ENCODE measurements at places on chromosomes 1 and 21. TPM values are rescaled to one million over a fixed set of nuclear protein-coding genes. Genes with fewer than 3 reads are reported as not detected.

DNA sequence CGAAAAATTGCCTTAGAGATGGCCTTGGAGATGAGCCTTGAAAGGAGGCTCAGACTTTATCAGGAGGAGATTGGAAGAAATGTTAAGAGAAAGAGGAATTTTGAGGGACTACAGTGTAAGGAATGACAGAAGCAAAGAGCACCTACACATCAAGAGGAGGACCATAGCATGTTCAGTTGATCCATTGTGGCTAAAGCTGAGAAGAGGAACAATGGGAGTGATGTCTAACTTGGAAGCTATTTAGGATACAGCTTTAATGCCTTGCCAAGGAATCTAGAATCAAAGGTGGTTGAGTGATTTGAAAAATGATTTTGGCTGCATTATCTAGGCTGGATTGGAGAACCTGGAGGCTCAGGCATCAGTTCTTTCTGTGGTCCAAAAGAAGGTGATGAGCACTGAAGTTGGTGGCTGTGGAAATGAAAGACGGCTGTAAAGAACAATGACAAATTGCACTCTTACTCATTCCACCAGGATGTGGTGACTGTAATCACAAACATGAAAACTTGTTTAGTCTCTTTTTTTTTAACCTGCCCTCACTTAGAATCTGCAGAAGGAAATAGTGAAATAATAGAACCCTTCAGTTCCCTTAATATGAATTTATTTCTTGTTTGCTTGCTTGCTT is 11.3 kb downstream of the FAM20B start:
- peaks cover 32% of the 10 kb centered on the region for H3K4me1 ChIP-seq
- no peaks in the 10 kb centered on the region for H3K27me3 ChIP-seq
- no peak overlapping the region for H3K27ac ChIP-seq
- no peak overlapping the region for H3K4me3 ChIP-seq
- no peak for DNase-seq

DNA sequence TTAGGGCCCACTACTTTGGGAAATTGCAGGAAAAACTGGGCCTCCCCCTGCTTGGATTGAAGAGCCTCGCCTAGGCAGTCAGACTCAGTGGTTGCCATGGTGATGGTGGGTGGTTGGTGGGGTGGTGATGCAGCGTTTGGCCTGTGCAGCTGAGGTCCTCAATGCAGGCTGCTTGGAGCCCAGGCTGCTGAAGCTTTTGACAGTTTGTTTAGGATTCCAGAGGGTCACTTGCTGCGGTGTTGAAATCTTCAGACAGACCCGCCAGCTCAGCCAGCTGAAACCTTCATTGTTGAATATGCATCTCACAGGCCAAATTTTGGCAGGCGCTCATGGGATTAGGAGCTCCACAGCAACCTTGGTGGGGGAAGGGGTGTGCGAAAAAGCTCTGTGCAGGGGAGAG is 67.9 kb downstream of the CACNA1E start:
- peak; percentile 95 for DNase-seq
- H3K27ac ChIP-seq, result no peak overlapping the region

DNA sequence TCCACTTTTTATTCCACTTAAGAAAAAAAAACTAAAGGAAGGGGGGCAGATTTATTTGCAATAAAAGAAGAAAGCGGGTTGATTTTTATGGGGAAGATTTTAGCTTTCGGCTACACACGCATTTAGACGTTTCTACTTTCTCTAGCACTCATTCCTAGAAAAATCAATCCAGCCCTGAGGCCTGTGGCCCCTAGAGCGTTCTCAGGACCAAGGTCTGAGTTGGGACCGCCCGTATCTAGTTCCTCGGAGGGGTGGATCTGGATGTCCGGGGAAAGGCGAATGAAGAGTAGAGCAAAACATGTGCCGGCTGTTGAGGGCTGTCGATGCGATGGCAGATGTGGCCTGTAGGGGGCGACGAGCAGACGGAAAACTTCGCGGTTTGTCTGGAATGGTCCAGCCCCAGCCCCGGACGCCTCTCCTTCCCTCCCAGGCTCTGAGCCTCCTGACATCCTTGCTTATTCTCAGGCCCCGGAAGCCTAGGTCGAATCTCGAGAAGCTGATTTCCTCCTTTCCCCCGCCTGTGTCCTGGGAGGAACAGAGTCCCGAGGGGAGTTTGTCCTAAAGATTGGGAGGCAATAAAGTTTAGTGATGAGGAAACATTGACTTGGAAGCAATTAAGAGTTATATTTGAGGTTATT is 5.2 kb downstream of the FOXD3 start:
- no peak overlapping the region for H3K4me3 ChIP-seq
- no peak overlapping the region for H3K27ac ChIP-seq
- H3K4me1 ChIP-seq, result peaks cover 19% of the 10 kb centered on the region
- peaks cover 81% of the 10 kb centered on the region for H3K27me3 ChIP-seq

DNA sequence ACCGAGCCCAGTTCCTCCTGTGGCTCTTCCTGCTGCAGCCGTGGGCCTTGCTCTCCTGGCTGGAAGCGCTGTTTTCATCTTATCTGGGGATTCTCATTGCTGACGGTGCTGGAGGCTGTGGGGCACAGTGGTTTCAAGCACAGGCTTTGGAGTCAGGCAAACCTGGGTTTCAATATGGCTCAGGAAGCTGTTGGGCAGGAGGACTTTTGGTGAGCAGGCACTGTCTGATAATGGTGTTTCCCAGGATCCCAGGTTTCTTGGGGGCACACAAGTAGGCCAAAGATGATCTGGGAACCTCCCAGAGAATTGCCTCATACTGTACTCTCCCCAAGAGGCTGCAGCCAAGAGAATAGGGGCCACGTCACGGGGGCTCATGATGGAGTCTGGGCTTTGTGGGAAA is 105.6 kb upstream of the TRABD2B start:
- H3K27ac ChIP-seq, result no peak overlapping the region
- no peaks in the 10 kb centered on the region for H3K4me1 ChIP-seq
- no peak for DNase-seq
- H3K36me3 ChIP-seq, result no peaks in the 10 kb centered on the region

GRCh38 chr1:65772607-65773006 is 20.1 kb upstream of the PDE4B start:
- no peaks in the 10 kb centered on the region for H3K27me3 ChIP-seq
- DNase-seq, result no peak
- H3K36me3 ChIP-seq, result no peaks in the 10 kb centered on the region
- H3K4me1 ChIP-seq, result no peaks in the 10 kb centered on the region

- no peak overlapping the region for H3K4me3 ChIP-seq
- no peaks in the 10 kb centered on the region for H3K36me3 ChIP-seq
- H3K27me3 ChIP-seq, result no peaks in the 10 kb centered on the region
- H3K27ac ChIP-seq, result no peak overlapping the region
These were observed 6.0 kb downstream of the FOXO6 start for GRCh38 chr1:41367288-41367642.

DNA sequence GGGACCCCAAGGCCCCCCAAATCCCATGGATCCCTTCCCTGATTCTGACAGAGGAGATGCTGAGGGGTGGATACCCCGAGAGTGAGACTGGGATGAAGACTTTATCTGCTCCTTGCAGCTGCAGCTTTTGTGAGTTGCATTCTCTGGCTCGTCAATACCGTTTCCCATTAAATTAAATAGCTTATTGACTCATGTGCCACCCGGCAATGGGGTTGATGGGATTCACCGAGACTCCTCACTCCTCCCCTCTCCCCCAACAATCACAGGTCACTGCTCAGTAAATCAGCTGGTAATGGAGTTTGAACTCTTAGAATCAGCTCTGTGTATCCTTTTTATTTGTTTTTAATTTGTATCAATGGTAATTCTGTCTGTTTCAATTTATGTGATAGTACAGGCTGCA is 337.5 kb upstream of the PLXNA2 start:
- H3K4me3 ChIP-seq, result no peak overlapping the region
- no peak overlapping the region for H3K27ac ChIP-seq
- peaks cover 9% of the 10 kb centered on the region for H3K4me1 ChIP-seq
- no peak for DNase-seq
- no peaks in the 10 kb centered on the region for H3K36me3 ChIP-seq

- peaks cover 2% of the 10 kb centered on the region for H3K36me3 ChIP-seq
- no peak overlapping the region for H3K4me3 ChIP-seq
- no peaks in the 10 kb centered on the region for H3K4me1 ChIP-seq
- H3K27ac ChIP-seq, result no peak overlapping the region
- no peak for DNase-seq
These were observed 29.6 kb downstream of the GON4L start for GRCh38 chr1:155827450-155827849.

DNA sequence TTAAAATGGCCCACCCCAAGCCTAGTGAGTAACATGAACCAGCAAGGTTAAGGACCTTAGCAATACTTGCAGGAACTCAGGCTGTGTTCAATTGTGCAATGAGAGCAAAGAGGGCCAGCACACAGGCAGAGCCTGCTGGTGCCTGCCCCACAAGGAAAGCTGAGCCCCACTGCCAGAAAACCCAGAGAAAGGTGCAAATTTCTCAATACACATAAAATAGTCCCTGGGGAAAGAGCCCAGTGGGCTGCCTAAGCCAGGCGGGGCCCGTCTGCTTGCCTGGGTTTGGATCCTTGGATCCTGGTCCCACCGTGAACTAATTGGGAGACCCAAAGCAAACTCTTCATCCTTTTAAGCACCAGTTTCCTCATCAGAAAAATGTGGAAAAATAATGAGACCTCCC is 128.5 kb upstream of the CACNA1E start:
- no peaks in the 10 kb centered on the region for H3K27me3 ChIP-seq
- no peaks in the 10 kb centered on the region for H3K4me1 ChIP-seq

GRCh38 chr1:73674945-73675561 is 522.9 kb downstream of the LRRIQ3 start:
- no peak overlapping the region for H3K4me3 ChIP-seq
- no peaks in the 10 kb centered on the region for H3K27me3 ChIP-seq
- no peak overlapping the region for H3K27ac ChIP-seq
- peak; percentile 2 for DNase-seq
- H3K36me3 ChIP-seq, result no peaks in the 10 kb centered on the region

DNA sequence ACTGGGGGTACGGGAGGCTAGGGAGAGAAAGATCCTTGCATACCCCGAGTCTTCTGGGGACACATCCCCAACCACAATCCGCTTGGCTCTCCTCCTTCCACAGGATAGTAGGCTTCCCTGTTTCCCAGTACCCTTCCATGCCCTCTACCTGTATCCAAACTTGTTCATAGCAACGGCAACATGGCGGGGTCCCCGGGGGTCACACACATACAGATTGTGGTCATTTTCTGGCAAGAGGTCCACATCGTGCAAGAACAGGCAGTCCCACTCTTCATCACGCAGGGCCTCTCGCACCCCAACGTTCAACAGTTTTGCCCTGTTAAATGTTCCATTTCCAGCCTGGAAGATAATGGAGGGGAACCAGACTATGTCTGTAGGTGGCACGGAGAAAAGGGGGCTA is 3.6 kb downstream of the B4GALT3 start:
- H3K27me3 ChIP-seq, result no peaks in the 10 kb centered on the region
- no peak for DNase-seq
- H3K4me3 ChIP-seq, result no peak overlapping the region
- peaks cover 40% of the 10 kb centered on the region for H3K36me3 ChIP-seq
- peaks cover 17% of the 10 kb centered on the region for H3K4me1 ChIP-seq

- no peak overlapping the region for H3K27ac ChIP-seq
- H3K4me1 ChIP-seq, result peaks cover 22% of the 10 kb centered on the region
- no peak overlapping the region for H3K4me3 ChIP-seq
- no peaks in the 10 kb centered on the region for H3K36me3 ChIP-seq
- peaks cover 3% of the 10 kb centered on the region for H3K27me3 ChIP-seq
- no peak for DNase-seq
These were observed 52.5 kb downstream of the SIM2 start for GRCh38 chr21:36751383-36751782.

GRCh38 chr1:234533975-234534876 is 55.2 kb upstream of the TARBP1 start:
- peaks cover 16% of the 10 kb centered on the region for H3K4me1 ChIP-seq
- DNase-seq, result peak; percentile 100
- peak overlapping the region; percentile 96 for H3K27ac ChIP-seq

The KCNJ6 gene
- 0.01 TPM for polyA plus RNA-seq

The VWA5B1 gene
- 0.22 TPM for polyA plus RNA-seq

The TYW3 gene
- 20.9 TPM for polyA plus RNA-seq

Data from lung (tissue), 17 donors.